ENCODE measurements at places on chromosomes 2 and 18.
A peak's percentile ranks its signal among the peaks of the same experiment; 100 is the strongest.

- DNase-seq, result no peak
These were observed 162.4 kb downstream of the LRP1B start for GRCh38 chr2:141968433-141968832.

- no peak for DNase-seq
These were observed 5.9 kb downstream of the ARID5A start for GRCh38 chr2:96542357-96542977.

- peak; percentile 51 for DNase-seq
These were observed 127.5 kb downstream of the NFATC1 start for GRCh38 chr18:79523206-79523735.

DNA sequence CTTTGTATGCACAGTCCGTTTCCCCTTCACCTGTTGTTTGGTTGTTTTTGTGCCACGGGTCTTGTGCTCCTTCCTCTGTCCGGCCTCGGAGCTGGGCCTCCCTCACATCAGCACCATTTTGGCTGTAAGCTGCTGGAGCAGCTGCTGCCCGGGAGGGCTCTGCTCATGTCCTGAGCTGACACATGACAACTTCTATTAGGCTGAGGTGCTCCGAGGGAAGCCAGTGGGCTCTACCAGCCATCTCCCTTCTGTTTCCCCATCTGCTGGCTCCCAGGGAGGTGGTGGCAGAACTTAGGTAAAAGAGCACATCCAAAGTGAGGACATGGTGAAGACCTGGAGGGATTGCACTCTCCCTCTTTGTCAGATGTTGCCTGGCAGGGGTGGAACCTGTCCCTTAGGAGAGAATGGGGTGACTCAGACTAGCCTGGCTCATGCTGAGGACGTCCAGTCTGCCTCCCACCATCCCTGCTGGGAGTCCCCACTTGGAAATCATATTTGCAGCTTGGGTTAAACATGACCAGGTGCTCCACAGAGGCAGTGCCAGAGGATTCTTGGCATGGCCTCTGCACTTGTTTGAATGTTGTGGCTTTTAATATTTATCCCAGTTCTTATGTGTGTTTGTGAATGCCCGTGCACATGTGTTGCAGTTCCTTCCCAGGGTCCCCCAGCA, 49.8 kb upstream of the TNP1 start:
- DNase-seq, result no peak

DNA sequence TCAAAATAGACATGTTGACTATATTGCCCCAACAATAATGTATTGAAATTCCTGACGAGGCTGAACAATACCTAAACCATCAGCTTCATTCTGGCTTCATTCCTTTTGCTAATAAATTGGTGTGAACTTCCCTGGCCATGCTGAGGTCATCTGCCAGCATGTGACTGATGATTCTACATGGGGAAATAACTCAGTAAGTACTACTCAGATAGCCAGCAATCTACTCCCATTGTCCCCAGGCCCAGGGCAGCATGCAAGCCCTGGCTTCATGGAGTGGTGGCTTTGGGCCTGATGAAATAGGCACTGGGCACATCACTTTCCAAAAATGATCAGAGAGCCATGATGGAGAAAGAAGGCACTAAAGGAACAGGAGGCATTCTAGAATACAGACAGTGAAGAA, 468.5 kb upstream of the PIK3C3 start:
- no peak for DNase-seq

DNA sequence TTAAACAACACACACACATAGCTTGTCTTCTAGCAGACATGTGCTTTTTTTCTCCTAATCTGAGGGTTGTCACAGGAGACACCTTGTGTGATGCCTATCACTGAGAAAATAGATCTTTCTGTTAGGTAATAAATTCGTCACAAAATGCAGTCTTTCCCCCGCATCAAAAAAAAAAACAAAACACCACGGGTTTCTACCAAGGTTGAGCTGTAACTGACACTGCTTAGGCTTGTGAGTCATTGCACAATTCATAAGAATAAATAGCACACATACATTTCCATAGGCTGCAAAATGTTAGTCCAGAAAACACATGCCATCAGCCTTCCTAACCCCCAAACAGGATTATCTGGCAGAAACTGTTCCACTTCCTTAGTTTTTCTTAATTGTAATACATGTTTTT, 6.5 kb downstream of the TMEM163 start:
- DNase-seq, result no peak

- DNase-seq, result no peak
These were observed 152.3 kb downstream of the PRPF40A start for GRCh38 chr2:152564754-152565551.

GRCh38 chr2:216692636-216693413, 2.5 kb downstream of the IGFBP5 start:
- DNase-seq, result peak; percentile 87

GRCh38 chr2:16093639-16094529, 153.5 kb downstream of the MYCN start:
- no peak for DNase-seq

DNA sequence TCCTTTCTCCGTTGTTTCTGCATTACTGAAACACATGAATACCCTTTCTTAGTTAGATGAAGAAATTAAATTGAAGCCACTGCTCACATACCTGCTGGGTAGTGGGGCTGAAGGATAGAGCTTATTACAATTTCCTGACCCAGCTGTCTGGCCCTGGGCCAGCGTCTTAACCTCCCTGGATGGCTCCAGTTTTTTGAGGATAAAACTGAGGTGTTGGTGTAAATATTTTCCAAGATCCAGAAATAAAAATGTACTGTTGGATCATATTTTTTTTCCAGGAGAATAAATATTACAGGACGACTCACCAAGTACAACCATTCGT, 3.5 kb downstream of the RNF144A start:
- no peak for DNase-seq

DNA sequence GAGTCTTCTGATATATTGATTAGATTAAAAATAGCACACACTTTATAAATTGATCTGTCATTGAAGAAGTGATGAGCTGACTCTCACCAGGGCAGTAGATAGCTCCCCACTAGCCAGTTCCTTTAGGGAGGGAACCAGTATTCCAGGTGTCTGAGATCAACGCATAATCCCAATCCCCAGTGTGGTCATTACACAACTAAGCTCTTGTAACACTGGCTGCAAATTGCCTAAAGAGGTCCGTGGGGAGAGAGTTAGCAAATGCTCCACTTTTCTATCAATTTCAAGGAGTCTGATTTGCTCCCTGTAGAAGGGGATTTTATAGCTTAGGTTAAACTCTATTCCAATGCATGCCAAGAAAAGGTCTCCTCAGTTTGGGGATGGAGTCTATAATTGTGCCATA, 7.7 kb downstream of the SLC14A1 start:
- DNase-seq, result no peak
